ENCODE measurements at places on chromosomes 12 and 14.

DNA sequence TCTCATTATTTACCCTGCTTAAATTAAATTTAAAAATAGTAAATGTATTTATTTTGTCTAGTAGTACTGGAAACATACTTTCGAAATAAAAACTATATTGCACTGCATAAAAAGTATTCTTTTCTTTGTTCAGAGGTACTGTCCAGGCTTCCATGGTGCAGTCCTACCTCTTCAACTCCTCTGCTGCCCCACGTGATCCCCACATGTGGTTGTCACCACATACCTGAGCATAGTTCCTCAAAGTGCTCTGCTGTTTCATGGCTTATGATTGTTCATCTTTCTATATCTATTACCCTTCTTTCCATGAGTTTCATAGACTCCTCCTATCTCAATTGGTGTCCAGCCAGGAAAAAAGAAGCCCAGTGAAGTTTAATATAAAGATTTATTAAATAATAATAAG, 317.5 kb upstream of the OR4E1 start:
- DNase-seq, result no peak

GRCh38 chr12:2225696-2226095, 172.9 kb downstream of the CACNA1C start:
- no peak for DNase-seq

- DNase-seq, result no peak
Observed at GRCh38 chr12:1491983-1492697, 102.2 kb downstream of the FBXL14 start.

GRCh38 chr12:132446633-132447326, 43.2 kb upstream of the FBRSL1 start:
- DNase-seq, result no peak

DNA sequence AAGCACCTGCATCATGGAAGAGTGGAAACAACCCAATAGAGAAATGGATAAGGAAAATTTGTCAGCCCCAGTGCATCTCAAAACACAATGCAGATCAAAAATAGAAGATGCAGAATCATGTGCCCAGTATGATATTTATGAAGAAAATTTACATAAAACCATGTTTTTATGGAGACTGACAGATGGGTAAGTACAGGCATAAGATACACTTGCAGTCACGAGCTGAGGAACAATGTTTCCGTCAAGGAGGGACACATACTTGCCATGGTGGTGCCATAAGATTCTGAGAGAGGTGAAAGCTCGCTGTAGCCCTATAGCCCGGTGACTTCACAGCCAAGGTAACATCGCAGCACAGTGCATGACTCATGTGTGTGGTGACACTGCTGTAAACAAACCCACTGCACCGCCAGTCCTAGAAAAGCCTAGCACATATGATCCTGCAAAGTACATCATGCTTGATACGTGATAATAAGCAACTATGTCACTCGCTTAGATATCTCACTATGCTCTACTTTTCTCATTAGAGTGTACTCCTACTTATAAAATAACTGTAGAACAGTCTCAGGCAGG, 112.6 kb downstream of the RIMBP2 start:
- no peak for DNase-seq

DNA sequence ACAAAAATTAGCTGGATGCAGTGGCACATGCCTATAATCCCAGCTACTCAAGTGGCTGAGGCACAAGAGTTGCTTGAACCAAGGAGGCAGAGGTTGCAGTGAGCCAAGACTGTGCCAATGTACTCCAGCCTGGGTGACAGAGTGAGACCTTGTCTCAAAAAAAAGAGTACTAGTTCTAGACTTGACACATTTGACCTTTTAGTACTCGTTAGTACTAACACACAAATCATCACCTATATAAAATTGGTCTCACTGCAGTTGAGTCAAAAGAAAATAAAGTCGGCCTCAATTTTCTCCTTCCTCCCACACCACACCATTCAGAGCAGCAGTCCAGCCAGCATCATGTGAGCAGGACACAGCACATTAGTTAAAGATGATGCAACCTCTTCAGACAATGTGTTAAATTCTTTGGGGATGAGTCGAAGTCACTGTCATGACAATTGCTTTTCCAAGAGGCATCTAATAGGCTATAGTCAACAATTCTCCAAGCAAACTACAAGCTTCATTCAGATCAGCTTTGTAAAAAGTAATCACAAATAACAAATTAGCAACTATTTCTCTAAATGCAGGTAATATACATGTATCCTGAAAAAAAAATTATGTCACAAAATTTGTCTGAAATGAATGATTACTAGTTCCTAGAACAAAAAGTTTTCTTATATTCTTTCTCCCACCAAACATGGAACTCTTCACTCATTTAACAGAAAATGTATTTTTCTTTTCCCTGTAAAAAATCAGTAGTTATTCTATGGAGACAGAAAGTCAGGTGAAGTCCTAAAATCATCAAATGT, 55.6 kb downstream of the CLIP1 start:
- DNase-seq, result peak; percentile 64

GRCh38 chr12:86456776-86457175, 200.6 kb upstream of the MGAT4C start:
- no peak for DNase-seq

- DNase-seq, result no peak
Observed at GRCh38 chr12:130862161-130862560, 9.7 kb upstream of the RAN start.

DNA sequence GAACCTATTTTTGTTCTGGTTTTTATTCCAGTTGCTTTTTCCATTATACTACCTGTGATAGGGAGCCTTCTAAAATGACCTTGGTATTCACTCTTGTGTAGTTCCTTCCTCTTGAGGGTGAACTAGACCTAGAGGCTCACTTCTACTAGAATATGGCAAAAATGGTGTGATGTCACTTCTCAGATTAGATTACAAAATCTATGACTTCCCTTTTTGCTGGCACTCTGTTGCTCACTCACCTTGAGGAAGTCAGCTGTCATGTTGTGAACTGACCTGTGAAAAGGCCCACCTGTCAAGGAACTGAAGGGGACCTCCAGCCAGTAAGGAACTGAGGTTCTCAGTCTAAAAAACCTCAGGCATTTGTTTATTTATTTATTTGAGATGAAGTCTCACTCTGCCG, 5.7 kb downstream of the MIPOL1 start:
- no peak for DNase-seq

DNA sequence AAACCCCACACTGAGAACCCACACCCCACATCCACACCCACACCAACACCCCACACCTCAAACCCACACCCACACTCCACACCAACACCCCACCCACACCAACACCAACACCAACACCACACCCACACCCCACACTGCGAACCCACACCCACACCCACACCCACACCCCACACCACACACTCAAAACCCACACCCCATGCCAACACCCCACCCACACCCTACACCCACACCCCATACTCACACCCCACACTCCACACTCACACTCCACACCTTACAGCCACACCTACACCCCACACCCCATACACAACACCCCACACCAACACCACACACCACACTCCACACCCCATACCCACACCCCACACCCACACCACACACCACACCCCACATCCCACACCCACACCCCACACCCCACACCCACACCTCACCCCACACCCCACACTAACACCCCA, 38.0 kb downstream of the TMEM120B start:
- DNase-seq, result no peak

GRCh38 chr12:69966409-69966808, 141.4 kb downstream of the MYRFL start:
- DNase-seq, result peak; percentile 87

DNA sequence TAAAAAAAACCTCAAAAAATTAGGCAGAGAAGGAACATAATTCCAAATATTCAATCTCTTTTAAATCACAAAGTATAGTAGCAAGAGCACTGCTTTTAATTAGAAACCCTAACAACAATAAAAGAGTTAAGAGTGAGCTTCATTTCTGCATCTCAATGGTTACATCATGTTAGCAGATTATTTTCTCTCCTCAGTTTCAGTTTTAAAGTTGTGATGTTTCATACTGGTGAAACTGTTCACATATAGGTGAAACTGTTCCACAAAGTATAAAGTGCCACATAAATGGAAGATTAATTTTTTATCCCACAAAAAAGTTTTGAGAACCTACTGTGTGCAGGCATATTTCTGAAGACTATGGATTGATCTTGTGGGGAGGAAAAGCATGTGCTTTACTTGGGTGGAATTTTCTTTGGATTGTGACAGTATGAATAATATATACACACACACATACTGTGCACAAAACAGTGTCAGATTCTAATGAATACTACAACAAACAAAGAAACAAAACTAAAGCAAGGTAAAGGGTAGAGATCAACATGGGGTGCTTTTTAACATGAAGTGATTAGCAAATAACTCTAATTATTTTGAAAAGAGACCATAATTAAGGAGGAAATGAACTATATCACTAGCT, 17.1 kb downstream of the LUM start:
- no peak for DNase-seq

- DNase-seq, result no peak
Observed at GRCh38 chr12:94863321-94864035, 140.0 kb downstream of the NDUFA12 start.

DNA sequence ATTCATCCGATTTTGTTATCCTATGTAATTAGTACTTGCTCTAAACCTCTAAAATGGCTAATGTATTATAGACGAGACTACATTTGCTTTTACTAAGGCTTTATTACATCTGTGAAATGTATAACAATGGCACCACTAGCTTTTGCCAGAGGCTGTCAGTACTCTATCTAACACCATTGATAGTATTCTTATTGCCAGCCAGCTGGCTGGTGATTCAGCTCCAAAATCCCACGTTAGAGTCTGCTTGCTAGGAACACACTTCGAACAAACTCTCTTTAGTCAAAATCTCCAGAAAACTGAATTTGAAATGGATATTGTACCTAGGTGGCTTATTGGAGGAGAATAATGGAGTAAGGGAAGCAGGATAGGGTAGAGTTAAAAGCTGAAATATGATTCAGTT, 839.2 kb downstream of the SLC6A15 start:
- no peak for DNase-seq

DNA sequence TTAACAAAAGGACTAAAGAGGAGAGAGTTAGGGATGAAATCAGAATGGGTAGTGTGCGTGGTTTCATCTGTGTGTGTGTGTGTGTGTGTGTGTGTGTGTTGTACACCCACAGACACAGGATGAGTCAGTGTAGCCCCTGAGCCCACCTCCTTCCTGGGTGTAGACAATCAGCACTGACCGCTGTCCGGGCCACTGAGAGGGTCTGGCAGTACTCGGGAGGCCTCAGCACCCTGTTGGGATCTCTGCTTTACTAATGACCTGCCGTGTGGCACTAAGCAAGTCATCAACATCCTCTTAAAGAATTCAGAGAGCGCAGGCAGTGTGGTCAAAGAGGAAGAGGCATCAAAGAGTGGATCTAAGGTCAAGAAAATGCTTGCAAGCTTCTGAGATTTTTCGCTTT, 112.6 kb downstream of the PRMT8 start:
- DNase-seq, result no peak

- DNase-seq, result no peak
Observed at GRCh38 chr12:79453820-79454219, 236.9 kb downstream of the PAWR start.

DNA sequence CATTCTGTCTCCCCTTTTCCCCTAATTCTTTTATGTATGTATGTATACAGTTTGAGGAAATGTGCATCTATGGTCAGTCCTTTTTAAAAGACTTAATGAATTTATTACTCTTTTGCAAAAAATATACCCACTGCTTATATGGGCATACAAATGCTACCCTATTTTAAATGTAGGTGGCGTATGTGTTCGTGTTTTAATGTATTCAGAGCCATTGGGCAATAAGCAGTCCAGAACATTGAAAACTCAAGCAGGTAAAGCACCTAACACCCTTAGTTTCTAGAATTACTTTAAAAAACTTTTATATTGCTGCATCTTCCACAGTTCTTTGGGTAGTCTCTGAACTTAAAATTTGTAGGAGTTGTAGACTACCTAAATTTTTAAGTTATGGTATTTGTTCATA, 42.6 kb upstream of the A2ML1 start:
- no peak for DNase-seq

- DNase-seq, result peak; percentile 45
Observed at GRCh38 chr12:89117448-89118034, 234.8 kb downstream of the DUSP6 start.

GRCh38 chr12:3179731-3180130, 102.6 kb downstream of the TSPAN9 start:
- no peak for DNase-seq

- DNase-seq, result no peak
Observed at GRCh38 chr12:123109319-123109772, 41.5 kb downstream of the PITPNM2 start.

- no peak for DNase-seq
Observed at GRCh38 chr12:96084624-96085023, 49.2 kb upstream of the LTA4H start.

DNA sequence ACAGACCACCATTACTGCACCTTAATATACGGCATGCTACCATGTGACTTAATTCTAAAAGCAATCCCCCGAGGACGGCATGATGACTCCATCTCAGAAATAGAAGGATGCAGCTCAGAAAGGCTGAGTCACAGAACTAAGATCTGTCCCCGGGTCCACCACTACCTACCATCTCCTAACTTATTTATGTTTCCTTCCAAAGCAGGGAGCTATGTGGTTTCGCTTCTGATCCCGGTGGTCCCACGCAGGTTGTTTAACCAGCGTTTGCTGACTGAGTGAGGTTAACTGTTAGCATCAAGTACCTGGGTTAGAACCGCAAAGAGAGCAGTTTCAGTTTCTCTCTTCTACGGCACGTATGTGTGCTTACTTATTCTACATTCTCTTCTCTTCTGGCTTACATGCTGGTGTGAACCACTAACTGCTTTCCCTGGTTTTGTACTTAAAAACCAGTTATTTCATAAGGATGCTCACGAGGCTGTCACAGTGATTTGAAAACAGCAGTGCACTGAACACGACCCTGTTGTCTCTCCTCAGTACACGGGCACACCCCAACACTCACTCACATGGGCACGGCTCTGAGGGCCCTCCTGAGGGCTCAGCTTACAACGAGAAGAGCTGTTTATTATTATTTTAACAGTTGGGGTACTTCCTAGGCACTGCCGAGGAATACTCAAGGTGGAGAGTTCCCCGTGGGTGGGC, 66.7 kb downstream of the CCDC88C start:
- DNase-seq, result no peak

DNA sequence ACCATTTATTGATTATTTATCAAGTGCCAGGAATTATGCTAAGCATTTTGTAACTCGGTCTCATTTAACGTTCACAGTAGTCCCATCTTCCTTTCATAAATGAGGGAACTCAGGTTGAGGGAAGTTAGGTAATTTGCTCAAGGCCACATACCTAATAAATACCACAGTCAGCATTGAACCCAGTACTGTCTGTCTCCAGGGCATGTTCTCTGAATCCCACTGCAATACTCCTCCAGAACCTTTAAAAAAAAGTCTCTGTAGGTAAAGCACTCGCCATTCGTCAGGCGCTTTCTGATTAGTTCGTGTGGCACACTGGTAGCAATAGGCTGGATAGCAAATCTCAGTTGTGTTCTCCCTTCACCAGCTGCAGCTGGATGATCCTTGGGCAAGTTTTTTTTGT, 14.3 kb downstream of the SLC17A8 start:
- DNase-seq, result no peak

- no peak for DNase-seq
Observed at GRCh38 chr12:108793756-108794441, 62.6 kb upstream of the CORO1C start.

GRCh38 chr14:95725685-95726336, 11.9 kb upstream of the TCL1A start:
- DNase-seq, result no peak

GRCh38 chr12:130017591-130018449, 114.0 kb upstream of the TMEM132D start:
- no peak for DNase-seq

Measured in keratinocyte (primary cell).